Activated CD4-positive, alpha-beta T cell treated with anti-CD3 and anti-CD28 coated beads for 1 hour (primary cell): ENCODE measurements at places on chromosomes 3 and 15.
A peak's percentile ranks its signal among the peaks of the same experiment; 100 is the strongest.

GRCh38 chr15:90099868-90100831 is 2.1 kb downstream of the IDH2 start:
- no peak for DNase-seq

DNA sequence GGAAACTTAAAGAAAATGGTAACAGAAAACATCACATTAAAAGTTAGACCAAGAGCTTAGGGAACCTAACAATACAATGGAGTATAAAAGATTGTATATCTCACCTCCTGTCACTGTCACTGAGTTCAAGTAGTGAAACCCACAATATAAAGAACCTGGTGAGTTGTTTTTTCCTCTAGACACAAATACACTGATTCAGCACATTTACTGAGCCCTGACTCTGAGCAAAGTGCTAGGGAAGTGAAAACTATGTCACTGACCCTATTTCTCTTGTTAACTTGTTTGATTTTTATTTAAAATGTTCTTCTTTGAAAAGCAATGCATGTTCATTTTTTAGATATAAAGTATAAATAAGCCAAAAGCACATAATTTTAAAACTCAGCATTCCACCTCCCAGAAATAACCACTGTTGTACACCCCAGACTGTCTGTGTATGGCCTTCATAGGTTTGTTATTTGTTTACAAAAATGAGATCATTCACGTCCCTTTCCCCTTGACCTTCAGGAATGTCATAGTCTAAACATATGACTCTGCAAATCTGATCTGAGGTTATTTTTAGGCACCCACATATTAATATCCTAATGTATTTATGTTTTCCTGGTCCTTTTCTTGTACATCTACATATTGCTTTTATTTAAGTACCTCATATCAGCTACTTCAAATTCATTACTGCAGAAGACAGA is 69.2 kb upstream of the CSTA start:
- DNase-seq, result no peak

DNA sequence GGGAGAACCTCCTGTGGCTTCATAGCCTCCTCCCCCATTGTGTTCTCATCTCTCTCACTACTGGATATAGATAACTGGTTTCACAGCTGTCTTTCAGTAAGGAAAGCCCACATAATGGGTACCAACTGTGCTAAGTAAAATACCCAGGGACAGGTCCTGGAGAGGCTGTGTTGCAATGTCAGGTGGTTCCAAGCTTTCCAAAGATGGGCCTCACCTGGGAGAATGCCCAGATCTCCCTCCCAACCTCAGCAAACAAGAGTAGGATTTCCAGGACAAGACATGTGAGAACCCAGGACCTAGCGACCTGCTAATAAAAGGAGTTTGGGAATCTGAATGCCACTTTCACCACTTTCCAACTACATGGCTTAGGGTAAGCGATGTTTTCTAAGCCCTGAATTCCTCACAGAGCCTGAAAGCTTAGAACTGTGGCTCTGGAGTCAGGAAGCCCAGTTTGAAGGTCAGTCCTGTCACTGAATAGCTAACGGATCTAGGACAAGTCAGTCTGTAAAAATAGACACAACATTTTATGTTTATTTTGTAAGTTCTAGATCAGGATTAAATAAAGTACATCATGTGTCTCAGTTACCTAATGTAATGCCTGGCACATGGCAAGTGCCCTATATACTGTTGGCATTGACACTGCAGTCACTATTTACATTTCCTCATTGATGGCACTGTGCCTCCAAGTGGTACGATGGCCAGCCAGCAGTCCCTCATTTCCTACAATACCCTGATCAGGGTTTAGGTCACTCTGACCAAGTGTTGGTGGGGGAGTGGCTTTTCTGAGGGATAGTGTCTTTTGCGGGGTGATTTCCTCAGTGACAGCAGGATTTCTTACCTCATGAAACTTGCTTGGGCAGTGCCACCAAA is 11.9 kb downstream of the CERS3 start:
- DNase-seq, result no peak

DNA sequence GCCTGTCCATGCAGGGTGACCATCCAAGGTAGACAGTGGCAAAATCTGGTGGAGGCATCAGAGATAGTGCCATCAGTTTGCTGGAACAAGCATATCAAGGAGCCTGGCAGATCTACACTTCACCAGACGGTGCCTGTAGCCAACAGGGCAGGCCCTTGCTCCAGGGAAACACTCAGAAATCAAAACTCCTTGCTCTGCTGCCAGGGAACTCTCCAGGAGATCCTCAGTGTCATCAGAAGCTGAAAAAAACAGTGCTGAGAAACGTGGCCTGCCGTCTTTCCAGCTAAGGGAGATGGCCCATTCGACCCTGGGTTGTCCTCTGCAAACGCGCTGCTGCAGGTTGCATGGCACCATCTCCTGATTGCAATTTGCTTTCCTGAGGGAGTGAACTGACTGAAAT is 30.5 kb upstream of the ATP13A3 start:
- DNase-seq, result no peak

DNA sequence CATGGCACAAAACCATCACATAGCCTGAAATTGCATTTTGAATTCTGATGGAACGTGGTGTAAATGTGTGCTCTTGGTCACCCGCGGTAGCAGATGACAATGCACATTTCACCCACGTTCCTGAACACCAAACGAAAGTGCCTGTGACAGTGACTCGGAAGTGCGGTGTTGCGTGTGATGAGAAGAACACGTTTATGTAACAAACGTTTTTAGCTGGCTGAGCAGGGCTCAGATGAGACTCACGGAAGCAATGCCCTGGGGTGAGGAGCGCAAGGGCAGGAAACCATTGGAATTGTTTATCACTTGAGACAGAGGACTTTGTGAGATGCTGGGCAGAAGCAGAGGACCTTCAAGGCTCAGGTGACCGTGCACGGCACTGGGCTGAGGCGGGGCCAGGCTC is 449.2 kb upstream of the CFAP20DC start:
- no peak for DNase-seq

DNA sequence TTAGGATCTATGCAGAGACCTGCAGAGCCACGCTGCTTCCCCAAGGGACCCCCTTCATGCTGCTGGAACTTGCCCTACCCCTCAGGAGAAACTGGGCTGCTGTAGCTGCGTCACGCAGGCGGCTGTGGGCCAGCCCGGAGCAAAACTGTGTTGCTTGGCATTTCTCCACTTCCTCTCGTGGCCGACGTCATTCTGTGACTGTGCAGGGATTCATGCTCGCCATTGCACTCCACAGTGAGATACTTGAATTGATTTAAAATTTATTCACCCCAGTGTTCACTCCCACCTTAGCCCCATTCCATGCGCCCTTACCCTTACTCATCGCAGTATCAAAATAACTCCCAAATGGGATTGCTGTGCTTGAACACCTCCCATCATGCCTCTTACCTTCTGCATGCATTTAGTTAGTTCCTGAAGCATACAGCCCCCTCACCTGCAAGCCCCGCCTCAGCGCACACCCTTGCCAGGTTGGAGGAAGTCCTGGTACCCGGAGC is 45.7 kb downstream of the TMEM44 start:
- no peak for DNase-seq

DNA sequence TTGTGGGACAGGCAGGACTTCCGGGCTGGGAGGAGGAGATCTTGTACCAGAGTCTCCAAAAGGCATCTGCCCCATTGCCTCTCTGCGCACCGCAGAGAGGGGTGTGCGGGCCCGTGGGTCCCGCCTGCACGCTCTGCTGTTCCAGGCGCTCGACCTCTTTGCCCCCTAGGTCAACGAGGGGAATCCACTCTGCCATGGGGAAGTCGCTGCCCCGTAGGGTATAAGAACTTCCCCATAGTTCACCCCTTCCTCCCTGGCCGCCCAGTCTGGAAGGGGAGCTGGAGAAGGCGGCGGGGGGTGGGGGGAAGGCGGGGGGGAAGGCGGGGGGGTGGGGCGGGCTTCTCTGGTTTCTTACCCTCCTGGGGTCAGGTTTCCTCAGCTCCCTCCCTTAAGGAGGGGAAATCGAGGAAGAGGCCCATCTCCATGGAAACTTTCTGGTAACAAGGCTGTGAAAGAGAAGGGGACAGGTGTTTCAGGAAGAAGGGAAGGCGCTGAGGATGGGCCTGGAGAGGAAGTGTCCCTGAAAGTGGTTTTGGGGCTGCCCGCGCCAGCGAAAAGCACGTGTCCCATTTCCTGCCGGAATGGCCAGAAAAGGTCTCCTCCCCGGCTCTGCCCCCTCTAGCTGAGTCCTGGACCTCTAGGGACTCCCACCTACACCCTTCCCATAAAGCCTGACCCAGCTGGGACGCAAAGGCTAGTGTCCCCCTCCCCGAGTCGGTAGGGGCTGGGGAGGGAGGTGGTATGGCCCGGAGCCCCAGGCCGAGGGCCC is 27.5 kb downstream of the NR1I2 start:
- no peak for DNase-seq

GRCh38 chr15:66251790-66252684 is 1.5 kb downstream of the MEGF11 start:
- DNase-seq, result peak; percentile 20

- DNase-seq, result no peak
Measured at GRCh38 chr15:55630858-55631257, 42.7 kb upstream of the PYGO1 start.

DNA sequence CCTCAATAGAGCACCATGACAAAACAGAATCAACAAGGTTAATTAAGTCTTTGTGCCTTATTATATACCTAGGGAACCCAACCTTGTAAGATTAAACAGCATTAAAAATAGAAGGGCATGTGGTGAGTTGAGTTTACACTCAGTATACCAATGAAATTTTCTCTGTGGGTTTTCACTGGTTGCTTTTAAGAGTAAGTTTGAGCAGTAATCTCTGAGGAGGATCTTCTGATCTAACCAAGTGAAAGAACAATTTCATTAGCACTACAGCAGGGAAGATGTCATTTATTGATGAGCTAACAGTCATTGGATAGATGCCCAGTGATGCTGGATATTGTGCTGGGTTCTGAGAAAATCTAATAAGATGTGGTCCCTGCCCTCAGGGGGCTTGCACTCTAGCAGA is 26.9 kb upstream of the AKAP13 start:
- no peak for DNase-seq

DNA sequence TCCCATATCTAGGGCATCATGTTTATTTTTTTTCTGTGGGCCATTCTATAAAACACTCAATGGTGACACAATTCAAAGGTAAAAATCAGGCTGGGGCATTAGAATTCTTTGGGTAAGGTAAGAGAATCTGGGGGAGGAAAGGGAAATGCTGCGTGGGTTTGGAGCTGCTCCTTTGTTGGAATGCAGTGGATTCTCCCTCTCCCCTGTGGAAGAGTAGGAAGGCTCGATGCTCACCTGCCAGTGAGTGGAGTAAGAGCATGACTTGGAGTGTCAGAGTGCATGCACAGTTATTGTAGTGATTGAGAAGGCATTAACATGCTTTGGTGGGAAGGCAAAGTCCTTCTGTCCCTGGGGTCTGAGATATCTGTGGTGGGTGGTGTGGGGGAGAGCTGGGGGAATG is 280.0 kb downstream of the PDCD6IP start:
- DNase-seq, result no peak

- DNase-seq, result no peak
Measured at GRCh38 chr3:155991212-155991611, 120.8 kb downstream of the GMPS start.

GRCh38 chr15:96102631-96103030 is 227.9 kb upstream of the NR2F2 start:
- DNase-seq, result no peak
